Stimulated activated CD4-positive, alpha-beta T cell treated with anti-CD3 and anti-CD28 coated beads, TNF-alpha, amount 100 ng/mL, for 4 hours (primary cell): ENCODE measurements at places on chromosomes 7 and 10.

- DNase-seq = no peak
These were observed 140.0 kb downstream of the MBL2 start for GRCh38 chr10:52632591-52632990.

GRCh38 chr7:24713039-24713793, 44.0 kb downstream of the GSDME start:
- DNase-seq = no peak

GRCh38 chr7:120060281-120060680, 212.7 kb upstream of the KCND2 start:
- DNase-seq = no peak

DNA sequence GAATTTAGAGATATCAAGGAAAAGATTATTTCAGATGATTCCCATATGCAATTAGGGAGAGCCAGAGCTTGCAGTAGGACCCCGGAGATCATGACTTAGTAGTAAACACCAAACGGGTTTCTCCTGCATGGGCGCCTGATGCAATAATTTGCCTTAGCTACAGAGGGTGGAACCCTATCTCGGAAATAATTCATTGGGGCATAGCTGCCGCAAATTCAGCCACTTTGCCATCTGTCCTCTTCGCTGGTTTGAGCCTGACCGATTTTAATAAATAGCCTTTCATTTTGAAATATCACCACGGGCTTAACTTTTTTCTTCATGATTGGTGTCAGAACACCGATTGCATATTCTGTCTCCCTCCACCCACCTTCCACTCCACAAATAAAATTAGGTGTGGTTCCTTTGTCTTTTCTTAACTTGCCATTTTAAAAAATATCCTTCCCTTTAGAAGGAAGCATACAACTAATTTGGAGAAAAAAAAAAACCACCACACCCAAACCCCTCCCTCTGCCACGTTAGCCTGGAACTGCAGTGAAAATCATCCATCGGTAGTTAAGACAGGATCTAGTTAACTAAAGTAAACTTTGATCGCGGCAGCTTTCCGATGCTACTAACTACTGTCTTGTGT, 1.4 kb downstream of the GARS1 start:
- no peak for DNase-seq

- no peak for DNase-seq
These were observed 57.2 kb upstream of the STRIP2 start for GRCh38 chr7:129376778-129377700.

DNA sequence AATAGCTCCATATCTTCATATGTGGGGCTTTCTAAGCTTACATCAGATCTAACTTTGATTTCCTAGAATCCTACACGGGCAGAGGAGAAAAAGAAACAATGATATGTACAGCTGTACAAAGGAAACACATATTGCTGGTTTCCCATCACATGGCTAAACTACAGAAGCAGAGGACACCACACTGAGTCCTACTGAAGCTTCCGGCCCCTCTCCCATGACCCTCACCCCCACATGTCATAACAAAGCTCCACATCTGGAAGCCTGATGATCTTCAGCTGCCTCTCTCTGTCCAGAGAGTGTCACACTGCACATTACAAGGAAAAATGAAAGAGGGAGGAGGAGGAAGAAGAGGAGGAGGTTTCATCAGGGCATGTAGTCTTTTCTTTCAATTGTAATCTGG, 14.0 kb downstream of the SLC16A12 start:
- DNase-seq = no peak

DNA sequence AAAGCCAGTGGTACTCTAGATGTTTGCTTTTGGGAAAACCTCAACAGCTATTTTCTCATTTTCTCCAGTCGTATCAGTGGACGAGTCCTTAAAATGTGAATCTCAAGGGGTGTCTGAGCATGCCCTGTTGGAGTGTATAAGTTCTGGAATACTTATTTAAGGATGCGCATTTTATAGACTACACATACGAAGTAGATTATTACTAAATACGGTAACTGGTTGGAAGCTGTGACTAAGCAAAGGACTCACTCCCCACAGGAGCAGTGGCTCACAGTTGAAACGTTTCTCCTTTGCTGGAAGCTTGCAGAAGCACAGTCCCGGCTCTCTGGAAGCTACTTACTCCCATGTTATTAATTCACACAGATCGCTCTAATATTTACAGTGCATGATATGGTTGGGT, 90.8 kb upstream of the DNAJB6 start:
- DNase-seq = no peak

GRCh38 chr10:124071141-124071540, 22.3 kb downstream of the CHST15 start:
- DNase-seq = no peak

DNA sequence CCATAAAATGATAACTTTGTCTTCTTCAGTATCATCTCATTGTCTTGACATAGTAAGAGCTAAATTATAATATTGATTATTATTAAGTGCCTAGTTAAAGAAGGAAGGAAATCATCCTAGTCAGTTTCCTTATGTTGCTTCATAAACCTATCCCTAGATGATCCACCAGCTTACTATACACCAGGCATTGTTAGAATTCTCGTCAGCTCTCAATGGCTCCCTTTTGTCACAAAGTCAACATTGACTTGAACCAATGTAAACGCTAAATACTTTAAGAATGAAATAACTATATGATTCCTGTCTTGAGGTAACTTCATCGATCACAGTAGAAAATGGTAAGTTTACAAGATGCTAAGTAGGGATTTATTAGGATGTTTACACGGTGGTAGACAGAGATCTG, 1162.9 kb downstream of the CNTNAP2 start:
- no peak for DNase-seq

- DNase-seq = no peak
These were observed 167.0 kb downstream of the CDK14 start for GRCh38 chr7:90763108-90763507.

DNA sequence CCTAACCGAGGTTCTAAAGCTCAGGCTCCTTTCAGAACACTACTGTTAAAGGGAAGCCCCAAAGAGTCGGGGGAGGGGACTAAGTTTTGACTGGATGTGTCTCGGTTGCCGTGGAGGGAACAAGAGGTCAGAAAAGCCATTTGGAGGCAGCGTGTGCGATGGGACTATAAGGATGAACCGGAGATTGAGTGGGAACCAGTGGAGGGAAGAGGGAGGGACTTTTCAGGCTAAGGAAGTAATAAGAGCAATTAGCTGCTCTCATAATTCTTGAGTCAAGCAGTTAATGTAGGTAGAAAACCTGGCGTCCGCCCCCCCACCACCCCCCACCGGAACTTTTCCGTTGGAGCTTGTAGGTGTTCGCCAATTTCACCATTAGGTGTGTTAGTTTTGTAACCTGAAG, 491 bp upstream of the AKAP9 start:
- DNase-seq = no peak

DNA sequence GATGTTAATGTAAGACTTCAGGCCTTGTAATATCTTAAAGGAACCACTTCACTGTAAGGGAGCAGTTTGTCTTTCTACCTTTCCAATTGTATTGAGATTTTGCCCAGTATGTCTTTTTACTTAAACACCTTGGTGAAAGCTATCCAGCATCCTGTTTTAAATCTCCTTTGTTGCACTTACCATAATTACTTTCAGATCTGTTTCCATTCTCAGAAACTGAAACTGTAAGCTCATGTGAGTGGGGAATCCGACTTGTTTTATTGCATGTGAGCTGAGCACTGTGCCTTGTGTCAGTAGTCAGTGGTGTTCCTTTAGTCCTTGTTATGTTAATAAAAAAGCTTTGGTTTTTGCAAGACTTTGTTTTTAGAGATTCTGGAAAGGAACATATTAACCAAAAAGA, 42.2 kb downstream of the BMPR1A start:
- no peak for DNase-seq

- DNase-seq = peak; percentile 19
These were observed 67.6 kb upstream of the DDC start for GRCh38 chr7:50632561-50633413.
